ENCODE measurements at places on chromosomes 3 and 15.

DNA sequence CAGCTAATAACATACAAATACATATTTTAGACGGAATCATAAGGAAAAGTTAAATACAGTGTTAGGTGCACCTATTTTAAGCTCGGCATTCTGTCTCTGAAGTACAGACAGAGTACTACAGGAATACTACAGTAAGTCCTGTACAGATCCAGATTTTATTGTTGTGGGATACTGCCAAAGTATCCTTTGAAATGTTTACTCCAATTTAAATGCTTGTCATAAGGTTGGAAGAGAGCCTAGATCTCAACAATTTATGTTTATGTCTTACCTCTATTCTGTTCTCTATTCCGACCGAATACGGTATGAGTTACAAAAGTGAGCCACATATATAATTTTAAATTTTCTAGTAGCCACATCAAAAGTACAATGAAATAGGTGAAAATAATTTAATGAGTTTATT lies 25.3 kb downstream of the PLD1 start:
- no peak for DNase-seq

GRCh38 chr3:148790851-148791735 lies 36.5 kb upstream of the CPB1 start:
- no peak for DNase-seq

DNA sequence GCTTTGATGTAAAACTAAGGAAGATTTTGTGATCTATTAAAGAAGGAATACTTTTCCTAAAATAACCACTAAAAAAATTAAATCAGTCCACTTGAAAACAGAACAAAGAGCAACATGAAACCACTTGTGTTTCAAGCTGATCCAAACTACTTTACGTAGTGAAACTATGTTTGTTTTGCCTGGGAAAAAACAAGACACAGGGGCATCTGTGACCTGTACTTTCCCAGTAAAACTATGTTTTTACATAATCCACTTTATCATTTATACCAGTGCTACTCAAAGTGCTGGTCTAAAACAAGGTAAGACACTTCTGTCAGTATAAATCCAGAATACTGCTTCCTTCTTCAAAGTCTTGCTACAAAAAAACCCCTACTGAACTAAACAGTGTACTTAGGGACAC lies 56.7 kb downstream of the SPG11 start:
- no peak for DNase-seq

DNA sequence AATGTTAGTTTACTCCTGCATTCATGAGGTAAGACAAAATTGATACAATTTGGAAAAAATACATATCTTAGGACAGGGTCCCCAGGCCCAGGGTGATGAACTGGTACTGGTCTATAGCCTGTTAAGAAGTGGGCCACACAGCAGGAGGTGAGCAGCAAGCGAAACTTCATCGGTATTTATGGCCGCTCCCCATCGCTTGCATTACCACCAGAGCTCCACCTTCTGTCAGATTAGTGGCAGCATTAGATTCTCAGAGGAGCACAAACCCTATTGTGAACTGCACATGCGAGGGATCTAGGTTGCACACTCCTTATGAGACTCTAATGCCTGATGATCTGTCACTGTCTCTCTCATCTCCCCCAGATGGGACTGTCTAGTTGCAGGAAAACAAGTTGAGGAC lies 880.6 kb downstream of the MCTP2 start:
- no peak for DNase-seq

DNA sequence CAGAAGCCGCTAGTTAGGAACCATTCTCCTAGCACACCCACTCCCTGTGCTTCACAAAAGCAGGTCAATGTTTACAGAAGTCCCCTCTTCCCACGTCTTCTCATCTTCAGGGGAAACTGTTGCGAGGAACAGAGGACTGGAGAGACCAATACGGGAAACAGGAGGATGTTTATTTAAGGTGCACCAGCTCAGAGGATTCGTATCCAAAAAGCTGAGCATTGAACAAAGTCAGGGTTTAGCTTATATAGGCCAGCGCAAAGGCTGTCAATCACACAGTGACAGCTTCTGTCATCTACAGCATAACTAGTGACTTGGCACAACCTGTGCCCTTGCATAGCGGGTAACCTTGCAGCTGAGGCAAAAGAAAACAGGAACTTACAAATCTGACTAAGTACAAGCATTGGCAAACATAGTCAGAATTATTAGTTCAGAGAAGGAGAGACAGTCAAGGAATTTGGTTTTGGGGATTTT lies 61.3 kb downstream of the ZDHHC19 start:
- no peak for DNase-seq

GRCh38 chr15:38617831-38618230 lies 53.2 kb upstream of the RASGRP1 start:
- no peak for DNase-seq

DNA sequence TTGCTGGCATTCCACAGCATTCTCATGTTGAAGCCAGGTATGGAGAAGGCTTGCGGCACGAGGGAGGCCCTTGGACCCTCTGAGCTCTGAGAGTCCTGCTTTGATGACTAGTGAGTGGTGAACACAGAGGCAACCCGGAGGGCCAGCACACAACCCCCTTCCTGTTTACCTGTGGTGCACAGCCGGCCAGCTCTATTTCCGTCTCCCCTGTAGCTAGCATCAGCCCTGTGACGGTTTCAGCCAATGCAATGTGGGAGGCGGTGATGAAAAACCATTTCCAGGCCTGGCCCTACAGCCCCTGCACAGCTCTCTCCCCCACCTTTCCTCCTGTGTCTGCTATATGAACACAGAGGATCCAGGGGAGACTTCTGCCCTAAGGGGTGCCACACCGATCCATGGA lies 76.8 kb upstream of the KLHL25 start:
- DNase-seq: no peak

GRCh38 chr15:100141311-100142001 lies 200.3 kb downstream of the ADAMTS17 start:
- no peak for DNase-seq

GRCh38 chr3:48503401-48504050 lies 448 bp downstream of the SHISA5 start:
- DNase-seq: no peak

GRCh38 chr3:127551178-127551577 lies 39.4 kb downstream of the TPRA1 start:
- DNase-seq: no peak

- peak; percentile 6 for DNase-seq
Observed at GRCh38 chr15:44584162-44584749, 47.3 kb downstream of the EIF3J start.

DNA sequence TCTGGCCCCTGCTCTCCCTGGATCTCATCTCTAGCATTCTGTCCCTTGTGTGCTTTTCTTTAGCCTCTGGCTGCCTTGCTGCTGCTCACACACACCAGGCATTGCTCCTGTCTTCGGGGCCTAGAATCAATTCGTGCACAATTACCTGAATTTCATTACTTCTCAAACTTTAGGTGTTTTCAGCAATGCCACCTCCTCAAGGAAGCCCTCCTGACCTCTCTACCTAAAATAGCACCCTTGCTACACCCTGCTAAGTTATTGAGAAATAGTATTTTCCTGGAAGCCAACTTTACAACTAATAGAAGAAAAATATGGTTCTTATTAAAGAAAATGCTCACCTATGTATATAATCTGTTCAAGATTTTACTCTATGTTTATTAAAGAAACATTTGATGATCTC lies 40.4 kb downstream of the CP start:
- DNase-seq: no peak

GRCh38 chr15:51262463-51262862 lies 75.9 kb downstream of the CYP19A1 start:
- no peak for DNase-seq

DNA sequence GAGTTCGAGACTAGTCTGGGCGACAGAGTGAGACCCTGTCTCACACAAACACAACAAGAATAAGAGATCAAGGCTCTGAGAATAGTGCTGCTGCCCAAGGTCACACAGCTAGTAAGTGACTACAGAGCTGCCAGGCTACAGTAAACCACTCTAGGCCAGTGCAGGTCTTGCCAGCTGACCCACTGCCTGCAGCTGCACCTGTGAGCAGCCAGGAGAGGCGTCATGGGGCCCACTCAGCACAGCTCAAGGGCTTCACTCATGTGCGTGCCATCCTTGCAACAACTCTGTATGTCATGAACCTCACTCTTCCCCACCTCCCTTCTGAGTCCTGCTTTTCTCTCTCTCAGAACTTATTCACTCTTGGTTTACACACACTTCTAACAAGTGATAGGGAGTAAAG lies 176.7 kb downstream of the SMAD6 start:
- no peak for DNase-seq

GRCh38 chr3:49397470-49397869 lies 14.3 kb downstream of the RHOA start:
- DNase-seq: no peak

GRCh38 chr15:95265419-95265997 lies 1034.1 kb downstream of the MCTP2 start:
- DNase-seq: no peak

DNA sequence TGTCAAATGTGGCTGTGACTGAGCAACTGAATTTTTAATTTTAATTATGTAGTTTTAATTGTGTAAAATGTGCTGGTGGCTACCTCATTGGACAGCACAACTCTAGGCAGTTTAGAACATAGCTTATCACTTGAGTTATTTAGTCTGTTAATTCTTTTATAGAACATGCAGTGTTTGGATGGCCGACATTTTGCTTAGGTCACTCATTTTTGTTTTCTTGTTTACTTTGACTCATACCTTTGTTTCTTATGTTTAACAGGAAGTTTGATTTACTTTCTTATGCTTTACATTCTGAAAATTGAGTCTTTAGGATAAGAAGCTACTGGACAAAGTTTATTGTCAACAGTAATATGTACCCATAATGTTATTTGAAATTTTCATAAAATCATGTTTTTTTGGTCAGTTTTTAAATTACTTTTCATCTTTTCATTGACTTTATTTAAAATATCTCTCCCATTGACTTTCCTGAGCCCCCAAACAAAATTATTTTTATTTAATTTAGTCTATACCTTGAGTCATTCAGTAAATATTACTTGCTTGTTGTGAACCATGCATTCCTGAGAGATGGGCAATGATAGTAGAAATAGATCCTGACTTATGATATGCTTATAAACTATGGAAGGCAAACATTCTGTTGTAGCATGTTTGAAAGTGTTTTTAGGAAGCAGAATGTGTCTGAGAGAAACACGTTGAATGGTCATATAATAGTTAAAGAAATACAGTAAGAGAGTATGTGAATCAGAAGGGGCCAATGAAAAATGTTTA lies 60.6 kb downstream of the TCF12 start:
- no peak for DNase-seq

DNA sequence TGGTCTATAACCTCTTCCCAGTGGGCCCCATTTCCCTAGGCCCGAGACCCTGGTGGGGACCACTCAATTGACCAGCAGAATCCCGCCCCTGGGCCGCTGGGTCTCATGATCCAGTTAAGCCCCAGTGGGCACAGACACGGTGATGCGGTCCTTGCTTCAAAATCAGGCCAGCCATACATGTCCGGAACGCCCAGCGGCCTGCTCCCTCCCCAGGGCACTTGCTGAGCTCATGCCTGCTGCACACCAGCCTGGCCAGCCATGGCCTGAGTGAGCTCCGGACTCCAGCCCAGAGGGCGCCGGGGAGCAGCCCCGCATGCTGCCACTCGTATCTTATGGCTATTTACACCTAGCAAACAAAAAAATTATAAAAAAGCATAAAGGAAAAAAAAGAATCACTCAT lies 34.4 kb upstream of the IQSEC1 start:
- DNase-seq: no peak

DNA sequence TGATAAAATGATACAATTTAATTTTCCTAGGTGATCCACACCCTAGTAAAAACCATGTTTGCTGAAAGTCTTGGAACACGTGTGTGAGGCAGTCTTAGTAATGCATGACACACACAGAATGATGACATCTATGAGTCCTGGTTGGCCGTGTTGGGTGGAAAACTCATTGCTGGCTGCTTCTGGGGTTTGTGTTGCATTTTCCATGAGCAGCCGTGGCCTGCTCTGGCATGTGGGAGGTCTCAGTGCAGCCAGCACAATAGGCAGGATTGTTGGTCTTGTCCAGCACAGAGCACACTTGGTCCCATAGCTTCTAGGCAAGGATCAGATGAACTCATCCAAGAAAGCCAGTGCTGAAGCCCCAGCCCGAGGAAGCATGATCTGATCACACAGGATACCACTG lies 172.8 kb upstream of the UBE3A start:
- DNase-seq: no peak

DNA sequence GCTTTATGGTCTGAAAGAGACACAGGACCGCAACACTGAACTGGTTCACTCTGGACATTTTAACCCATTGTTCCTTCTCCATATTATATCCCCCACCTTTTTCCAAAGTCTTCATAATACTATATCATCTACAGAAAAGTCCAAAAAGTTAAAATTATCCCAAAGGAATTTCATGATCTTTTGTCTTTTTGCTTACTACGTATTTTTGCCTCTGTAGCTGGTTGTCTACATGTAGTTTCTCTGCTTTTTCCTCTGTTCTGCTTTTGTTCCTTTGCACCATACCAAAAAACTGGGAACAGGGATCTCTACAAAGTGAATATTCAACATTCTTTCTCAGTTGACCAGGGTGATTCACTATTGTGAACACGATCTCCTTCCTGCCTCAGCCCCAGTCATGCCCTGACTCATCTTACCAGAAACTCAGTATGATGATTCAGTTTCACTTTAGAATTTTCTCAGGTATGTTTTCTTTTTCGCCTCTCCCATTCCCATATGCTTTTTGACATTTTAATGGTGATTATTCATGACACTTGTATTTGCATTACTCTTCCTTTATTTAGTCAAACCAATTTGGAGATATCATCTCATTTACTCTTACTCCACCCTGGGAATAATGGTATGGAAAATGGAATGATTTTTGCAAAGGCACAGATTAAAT lies 14.5 kb downstream of the EMC4 start:
- no peak for DNase-seq

DNA sequence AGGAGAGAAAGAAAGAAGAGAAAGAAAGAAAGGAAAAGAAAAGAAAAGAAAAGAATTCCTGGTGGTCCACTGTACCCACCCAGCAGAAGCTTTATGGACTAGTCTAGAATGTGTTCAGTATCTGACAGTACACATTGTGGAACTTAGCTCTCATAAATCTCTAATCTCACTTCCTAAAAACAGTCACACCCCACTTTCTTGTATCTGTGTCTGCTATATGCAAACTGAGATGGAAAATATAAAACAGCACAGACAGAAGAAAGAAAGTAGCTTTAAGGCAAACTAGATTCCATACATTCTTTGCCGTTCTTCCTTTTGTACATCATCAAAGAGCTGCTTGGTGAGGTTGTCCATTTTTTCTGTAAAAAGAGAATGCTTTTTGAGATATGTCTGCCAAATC lies 41.1 kb upstream of the GNB5 start:
- no peak for DNase-seq

- DNase-seq: no peak
Observed at GRCh38 chr15:76976572-76977270, 18.2 kb upstream of the PSTPIP1 start.

DNA sequence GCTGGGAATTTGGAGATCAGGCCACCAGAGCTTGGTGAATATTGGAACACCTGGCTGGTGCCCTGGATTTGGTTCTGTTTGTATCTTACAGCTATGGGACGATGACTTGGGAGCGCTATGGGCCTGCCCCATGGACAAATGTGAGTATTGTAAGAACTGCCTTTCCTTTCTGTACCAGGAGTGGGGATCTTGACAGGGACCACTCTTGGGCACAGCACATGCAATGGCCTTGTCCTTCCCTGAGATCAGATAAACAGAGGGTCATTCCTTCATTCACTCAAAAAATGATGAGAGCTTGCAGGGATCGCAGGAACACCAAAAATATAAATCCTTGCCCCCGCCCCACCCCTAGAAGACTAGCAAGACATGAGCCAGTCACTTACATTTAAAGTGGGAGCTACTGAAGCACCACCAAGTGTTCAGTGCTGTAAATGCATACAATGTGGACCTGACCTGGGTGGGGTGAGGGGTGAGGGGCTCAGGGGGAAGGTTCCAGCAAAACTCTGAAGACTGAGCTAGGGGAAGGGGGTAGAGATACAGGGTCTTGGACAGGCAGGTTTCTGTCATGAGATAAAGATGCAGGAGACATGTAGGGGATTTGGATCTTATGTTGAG lies 2.7 kb upstream of the CRELD1 start:
- DNase-seq: no peak

All from NCI-H2171 (cell line).